Smooth muscle cell of trachea (primary cell): ENCODE measurements at places on chromosomes 5 and 9. TPM values are rescaled to one million over a fixed set of nuclear protein-coding genes. Genes with fewer than 3 reads are reported as not detected.

Gene MEIKIN
- total RNA-seq = not detected in 2 replicates

Gene DIPK1B
- 0.58 and 2.2 TPM in 2 replicates for total RNA-seq

Gene CCL21
- total RNA-seq = not detected in 2 replicates

Gene HTR1A
- total RNA-seq = not detected in 2 replicates

Gene S1PR3
- total RNA-seq = 12.8 and 30.9 TPM in 2 replicates

Gene SLC44A1
- total RNA-seq = 86.5 and 87.8 TPM in 2 replicates

Gene ISCA1
- total RNA-seq = 19.5 and 22.8 TPM in 2 replicates

Gene PTPRD
- 13.1 and 21.5 TPM in 2 replicates for total RNA-seq

Gene SHISAL2B
- not detected in 2 replicates for total RNA-seq

Gene CAMK4
- total RNA-seq = 3.5 and 6.4 TPM in 2 replicates

Gene LCN6
- not detected in 2 replicates for total RNA-seq

Gene MARCHF3
- total RNA-seq = 6.8 and 7.4 TPM in 2 replicates

Gene RANBP17
- 0.83 and 6.8 TPM in 2 replicates for total RNA-seq

Gene SLC46A2
- not detected in 2 replicates for total RNA-seq

Gene KCNMB1
- total RNA-seq = not detected in 2 replicates

Gene RIMOC1
- 17.4 and 26.6 TPM in 2 replicates for total RNA-seq

Gene PPIC
- total RNA-seq = 57.7 and 69.8 TPM in 2 replicates

Gene ANKRD34B
- total RNA-seq = not detected in 2 replicates

Gene AJM1
- total RNA-seq = 1.6 and 2.2 TPM in 2 replicates

Gene TAF11L13
- not detected in 2 replicates for total RNA-seq

Gene TERT
- not detected in 2 replicates for total RNA-seq

Gene TEX48
- not detected in 2 replicates for total RNA-seq

Gene CCL27
- 0.15 and 0.17 TPM in 2 replicates for total RNA-seq

Gene SLC6A3
- under 0.01 TPM in 1 of 2 replicates, not detected in the other for total RNA-seq

Gene GLIPR2
- 57.0 and 62.5 TPM in 2 replicates for total RNA-seq

Gene RMRP
- total RNA-seq = 6,137 and 10,606 TPM in 2 replicates

Gene EFNA5
- total RNA-seq = 3.8 and 5.8 TPM in 2 replicates

Gene SV2C
- total RNA-seq = not detected in 2 replicates

Gene PCDHGB1
- 4.4 and 4.5 TPM in 2 replicates for total RNA-seq

Gene IFT74
- total RNA-seq = 12.1 and 19.5 TPM in 2 replicates

Gene BRINP1
- under 0.01 TPM in 2 replicates for total RNA-seq

Gene ADAMTSL2
- under 0.01 and 0.15 TPM in 2 replicates for total RNA-seq

Gene PCDHB2
- total RNA-seq = 0.58 and 3.0 TPM in 2 replicates

Gene CDH18
- 8.1 and 17.9 TPM in 2 replicates for total RNA-seq

Gene TAF11L9
- not detected in 2 replicates for total RNA-seq

Gene PCDHB5
- total RNA-seq = 0.29 and 1.3 TPM in 2 replicates

Gene OGN
- total RNA-seq = 17.5 and 19.6 TPM in 2 replicates

Gene BRD8
- total RNA-seq = 35.7 and 60.1 TPM in 2 replicates

Gene NPR3
- 82.2 and 123 TPM in 2 replicates for total RNA-seq

Gene NR2F1
- total RNA-seq = 55.4 and 99.6 TPM in 2 replicates

Gene MAMDC2
- total RNA-seq = 3.2 and 3.8 TPM in 2 replicates

Gene ZNF79
- total RNA-seq = 10.8 and 19.0 TPM in 2 replicates

Gene HK3
- total RNA-seq = not detected in 2 replicates

Gene FAM221B
- not detected in 2 replicates for total RNA-seq

Gene ERGIC1
- total RNA-seq = 119 and 203 TPM in 2 replicates

Gene FSD1L
- total RNA-seq = 5.0 and 10.3 TPM in 2 replicates

Gene ORM1
- total RNA-seq = not detected in 2 replicates

Gene ADRB2
- total RNA-seq = 1.3 and 2.2 TPM in 2 replicates

Gene NPDC1
- total RNA-seq = 22.1 and 36.9 TPM in 2 replicates
